ENCODE measurements at places on chromosomes 4 and X.

GRCh38 chr4:163167333-163167626 lies 590 bp upstream of the NAF1 start:
- DNase-seq = no peak

DNA sequence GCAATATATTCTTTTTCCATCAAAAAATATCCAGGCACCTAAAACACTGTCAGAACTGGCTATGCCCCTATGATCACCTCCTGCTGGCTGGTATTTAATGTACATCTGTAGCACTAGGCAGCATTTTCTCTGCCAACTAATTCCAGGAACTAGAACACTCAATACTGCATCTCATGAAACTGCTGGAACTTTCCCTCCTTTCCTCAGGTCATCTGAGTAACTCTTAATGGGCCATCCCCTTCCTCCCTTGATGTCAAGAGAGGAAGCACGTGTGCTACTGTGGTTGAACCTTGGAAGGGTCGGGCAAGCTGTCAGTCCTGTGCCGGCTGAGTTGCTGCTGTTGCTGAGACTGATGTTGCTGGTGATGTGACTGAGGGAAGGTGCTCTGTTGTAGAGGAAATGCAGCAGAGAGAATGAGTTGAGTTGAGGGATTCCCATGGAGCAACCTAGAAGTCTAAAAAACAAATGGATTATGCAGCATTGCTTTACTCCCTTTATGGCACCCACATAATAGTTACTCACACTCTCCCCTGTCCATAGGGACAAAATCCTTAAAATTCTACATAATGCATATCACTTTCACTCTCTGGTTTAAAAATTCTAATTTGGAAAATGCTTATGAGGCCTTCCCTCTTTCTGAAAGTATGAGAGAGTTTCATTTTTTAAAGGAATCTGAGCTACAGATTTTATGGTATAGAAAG lies 39.5 kb downstream of the TMEM165 start:
- DNase-seq = no peak

DNA sequence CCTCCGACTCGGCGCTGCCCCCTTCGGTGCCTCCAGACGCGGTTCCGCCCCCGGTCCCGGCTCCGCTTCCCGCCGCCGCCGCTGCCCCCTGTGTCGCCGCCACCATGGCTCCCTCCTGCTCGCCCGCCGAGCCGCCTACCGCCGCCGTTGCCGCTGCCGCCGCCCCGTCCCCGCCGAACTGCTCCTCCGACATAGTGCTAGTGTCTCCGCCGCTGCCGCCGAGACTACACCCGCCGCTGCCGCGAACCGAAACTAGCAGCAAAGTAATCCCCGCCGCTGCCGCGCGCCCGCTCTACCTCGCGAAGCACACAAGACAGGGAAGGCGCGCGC lies 340 bp downstream of the HNRNPD start:
- no peak for DNase-seq

GRCh38 chrX:116657071-116657470 lies 194.3 kb upstream of the CT83 start:
- DNase-seq = no peak

- DNase-seq = no peak
Observed at GRCh38 chr4:127606823-127607222, 25.9 kb upstream of the INTU start.

DNA sequence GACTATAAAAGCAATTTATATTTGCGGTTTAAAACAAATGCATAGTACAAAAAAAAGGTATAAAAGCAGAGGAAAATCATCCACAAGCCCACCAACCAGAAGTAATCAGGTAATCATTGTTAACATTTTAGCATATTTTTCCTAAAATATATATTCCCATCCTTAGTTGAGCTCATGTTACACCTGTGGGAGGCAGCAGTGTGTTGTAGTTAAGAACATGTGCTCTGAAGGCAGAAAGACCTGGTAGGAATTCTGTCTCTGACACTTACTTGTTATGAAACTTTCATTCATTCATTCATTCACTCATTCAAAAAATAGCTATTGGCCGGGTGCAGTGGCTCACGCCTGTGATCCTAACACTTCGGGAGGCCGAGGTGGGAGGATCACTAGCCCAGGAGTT lies 15.4 kb upstream of the CDKL5 start:
- DNase-seq = no peak

- DNase-seq = peak; percentile 12
Observed at GRCh38 chr4:40455340-40455902, 120.3 kb downstream of the CHRNA9 start.

GRCh38 chrX:48663241-48663640 lies 20.4 kb upstream of the WAS start:
- no peak for DNase-seq

DNA sequence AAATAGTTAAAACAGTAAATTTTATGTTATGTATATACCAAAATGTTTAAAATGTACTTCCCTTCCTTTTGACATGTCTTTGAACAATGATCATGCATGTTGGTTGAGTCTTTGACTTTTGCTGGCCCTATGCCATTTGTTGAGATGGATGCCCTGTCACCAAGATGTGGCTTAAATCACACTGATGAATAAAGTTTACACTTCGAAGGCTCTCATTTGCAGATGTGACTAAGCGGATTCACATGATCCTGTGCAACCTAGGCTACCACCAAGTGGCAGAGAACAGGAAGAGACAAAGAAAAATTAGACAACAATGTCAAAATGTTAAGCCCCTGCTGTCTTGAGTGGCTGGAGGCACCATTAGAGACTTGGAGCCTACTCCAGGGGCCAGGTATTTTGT lies 139.9 kb downstream of the RAB28 start:
- no peak for DNase-seq

GRCh38 chr4:81963015-81963762 lies 410.6 kb downstream of the HNRNPD start:
- DNase-seq = no peak

DNA sequence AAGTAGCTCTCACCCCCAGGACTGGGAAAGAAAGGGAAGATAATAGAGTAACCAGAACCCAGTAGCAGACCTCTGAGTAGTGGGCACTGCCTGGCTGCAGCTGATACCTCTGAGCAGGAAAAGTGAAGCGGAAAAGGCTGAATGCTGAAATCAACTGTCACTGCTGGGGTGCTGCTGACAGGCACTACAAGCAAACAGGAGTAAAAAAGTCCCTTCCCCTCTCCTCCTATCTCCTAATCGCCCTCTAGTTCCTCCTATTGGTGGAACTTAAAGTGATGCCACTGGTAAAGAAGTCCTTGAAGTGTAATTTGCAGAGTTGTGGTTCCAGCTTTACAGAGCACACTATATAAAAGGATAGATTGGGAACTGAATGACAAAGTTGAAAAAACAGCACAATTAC lies 32.8 kb upstream of the GLRB start:
- DNase-seq = peak; percentile 14

DNA sequence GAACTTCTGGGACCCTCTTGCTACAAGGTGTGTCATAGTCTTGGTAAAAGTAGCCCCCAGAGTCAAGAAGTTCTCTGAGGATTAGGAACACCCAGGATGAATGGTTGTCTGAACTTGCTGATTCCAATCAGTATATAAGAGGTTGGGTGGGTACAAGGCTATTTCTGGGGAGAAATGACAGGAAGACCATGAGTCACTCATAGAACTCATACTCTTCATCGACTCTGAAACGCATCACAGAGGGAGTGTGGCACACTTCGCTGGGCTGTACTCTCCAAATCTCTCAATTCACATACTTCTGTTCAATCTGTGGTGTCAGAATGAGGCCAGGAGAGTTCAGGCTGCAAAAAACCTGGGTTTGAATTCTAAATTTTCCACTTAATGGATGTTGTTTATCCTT lies 193.2 kb upstream of the LEF1 start:
- no peak for DNase-seq

GRCh38 chr4:66639361-66639760 lies 905.9 kb downstream of the CENPC start:
- no peak for DNase-seq

DNA sequence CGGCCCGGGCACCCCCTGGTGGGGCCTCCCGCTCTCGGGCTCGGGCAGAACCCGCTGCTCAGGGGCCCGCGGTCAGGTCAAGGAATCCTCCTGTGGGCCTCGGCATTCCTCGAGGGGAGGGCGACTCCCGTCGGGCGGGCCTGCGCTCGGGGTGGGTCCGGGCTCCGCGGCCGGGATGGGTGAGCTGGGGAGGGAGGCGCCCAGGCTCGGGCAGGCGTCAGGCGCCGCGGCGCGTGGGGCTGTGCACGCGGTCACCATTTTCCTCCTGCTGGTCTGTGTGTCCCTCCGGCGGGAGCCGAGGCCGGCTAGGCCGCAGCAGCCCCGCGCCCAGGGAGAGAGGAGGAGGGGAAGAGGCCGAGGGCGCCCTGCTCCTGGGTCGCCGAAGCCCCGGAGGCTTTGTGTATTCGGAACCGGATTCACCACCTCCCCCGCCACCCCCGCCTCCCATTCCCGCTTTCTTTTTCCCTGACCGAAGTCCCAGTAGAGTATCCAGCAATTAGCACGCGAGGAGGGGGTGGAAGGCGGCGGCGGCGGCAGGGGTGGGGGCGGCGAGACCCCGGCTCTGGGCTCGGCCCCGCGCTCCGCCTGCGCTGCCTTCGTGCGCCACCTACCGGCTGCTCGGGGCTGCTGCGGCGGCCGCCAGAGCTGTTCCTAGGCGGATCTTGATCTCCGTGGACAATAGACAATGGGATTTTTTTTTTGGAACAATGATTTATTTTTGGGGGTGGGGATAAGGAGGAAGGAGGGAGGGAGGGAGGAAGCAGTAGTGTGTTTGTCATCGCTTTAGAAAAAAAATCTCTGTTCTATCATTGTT lies 99.0 kb upstream of the MAML3 start:
- no peak for DNase-seq

DNA sequence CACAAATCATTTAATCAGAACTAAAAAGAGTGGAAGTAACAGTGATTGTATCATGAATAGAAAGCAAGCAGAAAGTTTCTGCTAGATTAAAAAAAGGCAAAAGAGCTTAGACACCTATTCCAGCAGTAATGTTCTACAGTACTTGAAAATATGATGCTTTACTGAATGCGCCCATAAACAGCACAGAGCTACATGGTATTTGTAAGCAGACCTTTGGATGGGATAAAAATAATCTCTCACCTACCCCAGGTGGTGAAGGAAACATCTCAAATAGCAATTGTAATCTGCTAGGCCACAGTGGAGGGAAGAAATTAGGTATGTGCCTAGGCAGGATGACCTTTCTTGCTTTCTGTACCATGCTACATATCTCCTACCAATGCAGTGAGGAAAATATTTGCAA lies 280.9 kb upstream of the PRKX start:
- DNase-seq = no peak

DNA sequence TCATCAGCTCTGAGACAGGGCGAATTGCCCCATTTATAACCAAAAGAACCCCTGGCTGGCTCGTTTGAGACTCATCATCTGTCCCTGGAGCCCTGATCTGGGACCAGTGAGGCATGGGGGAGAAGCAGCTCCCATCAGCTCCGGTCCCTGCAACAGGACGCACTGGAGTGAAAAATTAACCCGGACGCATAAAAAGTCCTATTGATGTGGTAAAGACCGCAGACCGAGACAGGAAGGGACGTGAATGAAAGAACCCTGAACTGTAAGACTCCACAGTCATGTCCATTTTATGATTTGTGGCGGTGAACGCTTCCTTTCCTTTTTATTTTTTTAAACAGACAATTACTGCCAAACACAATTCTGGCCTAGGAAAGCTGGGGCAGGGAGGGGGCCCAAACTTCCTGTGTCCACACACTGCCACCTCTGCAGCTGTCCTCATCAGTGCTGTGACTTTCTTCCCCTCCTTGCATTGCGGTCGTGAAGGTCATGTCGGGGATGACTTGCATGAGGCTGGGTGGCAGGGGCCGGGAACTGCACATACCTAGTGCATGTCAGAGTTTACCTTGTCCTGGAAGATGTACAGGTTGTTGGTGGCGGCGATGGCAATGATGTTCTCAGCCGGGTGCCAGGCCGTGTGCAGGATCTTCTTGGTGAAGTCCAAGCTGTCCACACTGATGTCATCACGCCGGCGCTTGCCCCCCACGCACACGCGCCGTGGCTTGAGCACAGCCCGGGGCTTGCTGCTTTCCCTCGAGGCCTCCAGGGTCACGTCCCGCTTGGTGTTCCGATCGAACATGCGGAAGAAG lies 53.3 kb downstream of the WFS1 start:
- DNase-seq = no peak

- no peak for DNase-seq
Observed at GRCh38 chr4:172985552-172985951, 183.1 kb upstream of the GALNT7 start.

DNA sequence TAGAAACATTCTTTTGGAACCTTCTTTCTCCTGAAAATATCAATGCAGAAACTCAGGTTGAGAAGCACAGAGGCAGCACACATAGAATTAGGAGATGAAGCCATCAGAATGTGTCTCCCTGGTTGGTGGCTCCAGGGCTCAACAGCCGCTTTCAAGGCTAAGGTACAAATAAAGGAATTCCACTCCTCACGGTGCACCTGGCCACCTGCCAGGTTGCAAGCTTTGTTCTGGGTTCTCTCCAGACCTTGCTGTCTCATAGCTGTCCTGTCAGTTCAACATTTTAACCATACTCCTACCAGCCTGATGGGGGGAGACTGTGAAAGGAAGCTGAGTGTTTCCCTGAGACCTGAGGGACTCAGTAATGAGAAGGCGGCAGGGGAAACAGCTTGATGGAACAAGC lies 96.3 kb upstream of the HPF1 start:
- DNase-seq = no peak

DNA sequence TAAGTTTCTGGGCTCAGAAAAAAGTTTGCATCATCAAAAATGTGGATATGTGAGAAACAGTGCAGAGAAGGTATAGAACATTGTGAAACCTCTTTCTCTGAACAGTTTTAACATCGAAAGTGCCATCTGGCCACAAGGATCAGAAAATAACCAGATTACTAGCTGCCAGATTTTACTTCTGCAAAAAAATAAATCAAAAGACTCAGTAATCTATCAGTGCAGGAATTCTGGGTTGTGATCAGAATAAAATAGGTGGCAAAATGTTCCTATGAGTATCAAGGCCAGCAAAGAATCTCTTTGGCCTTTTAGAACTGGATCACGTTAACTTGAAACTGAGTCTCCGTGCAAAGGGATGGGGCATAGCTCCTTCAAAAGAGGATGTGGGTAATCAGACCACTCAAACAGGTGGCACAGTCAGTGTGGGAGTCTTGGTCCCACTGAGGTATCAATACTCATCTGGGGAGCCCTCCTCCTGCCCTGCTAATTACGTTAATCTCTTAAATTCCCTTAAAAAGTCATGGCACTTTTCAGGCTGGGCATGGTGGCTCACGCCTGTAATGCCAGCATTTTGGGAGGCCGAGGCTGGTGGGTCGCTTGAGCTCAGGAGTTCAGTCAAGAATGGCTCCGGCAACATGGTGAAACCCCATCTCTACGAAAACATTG lies 26.7 kb upstream of the RBM47 start:
- no peak for DNase-seq

DNA sequence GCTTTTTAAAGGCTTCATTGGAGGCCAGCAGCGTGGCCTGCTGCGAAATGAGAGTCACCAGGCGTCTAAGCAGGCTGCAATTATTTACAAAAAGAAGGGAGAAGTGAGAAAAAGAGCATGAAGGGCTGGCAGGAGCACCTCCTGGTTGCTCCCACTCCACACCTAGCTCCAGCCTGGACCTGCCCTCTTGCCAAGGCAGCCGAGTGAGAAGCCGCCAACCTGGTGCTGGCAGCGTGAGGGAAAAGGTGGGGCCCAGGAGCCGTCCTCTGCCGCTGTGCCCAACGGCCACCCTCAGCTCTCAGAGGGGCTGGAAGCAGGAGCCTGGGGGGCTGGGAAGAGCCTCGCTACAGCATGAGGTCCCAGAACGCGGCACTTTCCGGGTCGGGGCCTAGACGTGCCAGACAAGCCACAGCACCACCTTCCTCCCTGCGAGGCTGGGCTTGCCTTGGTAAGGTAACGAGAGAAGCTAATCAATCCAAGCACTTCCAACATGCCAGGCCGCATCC lies 16.3 kb downstream of the SLC6A8 start:
- no peak for DNase-seq

Data from NCI-H226 (cell line).